ENCODE measurements at places on chromosomes 7 and 10.

DNA sequence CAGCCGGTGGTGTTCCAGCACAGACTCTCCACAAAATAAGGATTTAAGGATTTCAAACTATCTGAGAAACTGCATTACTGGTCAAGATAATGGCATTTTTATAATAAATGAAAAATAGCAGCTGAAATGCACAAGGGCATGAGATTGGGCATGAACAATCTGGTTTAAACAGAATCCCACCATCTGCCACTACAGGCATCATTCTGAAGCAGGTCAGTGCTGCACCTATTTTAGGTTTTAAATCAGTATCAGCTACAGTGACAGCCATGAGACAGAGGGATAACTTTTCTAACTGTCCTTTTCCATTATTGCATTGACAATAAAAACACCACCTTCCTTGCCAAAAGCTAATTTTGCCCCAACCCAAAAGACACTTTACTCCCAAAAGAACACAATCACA lies 186.8 kb downstream of the ETV1 start:
- DNase-seq = no peak

GRCh38 chr10:123272171-123272570 lies 118.0 kb downstream of the BUB3 start:
- no peak for DNase-seq

GRCh38 chr7:4343272-4344247 lies 338.5 kb upstream of the FOXK1 start:
- no peak for DNase-seq

GRCh38 chr10:49616421-49617101 lies 2.7 kb downstream of the CHAT start:
- no peak for DNase-seq

DNA sequence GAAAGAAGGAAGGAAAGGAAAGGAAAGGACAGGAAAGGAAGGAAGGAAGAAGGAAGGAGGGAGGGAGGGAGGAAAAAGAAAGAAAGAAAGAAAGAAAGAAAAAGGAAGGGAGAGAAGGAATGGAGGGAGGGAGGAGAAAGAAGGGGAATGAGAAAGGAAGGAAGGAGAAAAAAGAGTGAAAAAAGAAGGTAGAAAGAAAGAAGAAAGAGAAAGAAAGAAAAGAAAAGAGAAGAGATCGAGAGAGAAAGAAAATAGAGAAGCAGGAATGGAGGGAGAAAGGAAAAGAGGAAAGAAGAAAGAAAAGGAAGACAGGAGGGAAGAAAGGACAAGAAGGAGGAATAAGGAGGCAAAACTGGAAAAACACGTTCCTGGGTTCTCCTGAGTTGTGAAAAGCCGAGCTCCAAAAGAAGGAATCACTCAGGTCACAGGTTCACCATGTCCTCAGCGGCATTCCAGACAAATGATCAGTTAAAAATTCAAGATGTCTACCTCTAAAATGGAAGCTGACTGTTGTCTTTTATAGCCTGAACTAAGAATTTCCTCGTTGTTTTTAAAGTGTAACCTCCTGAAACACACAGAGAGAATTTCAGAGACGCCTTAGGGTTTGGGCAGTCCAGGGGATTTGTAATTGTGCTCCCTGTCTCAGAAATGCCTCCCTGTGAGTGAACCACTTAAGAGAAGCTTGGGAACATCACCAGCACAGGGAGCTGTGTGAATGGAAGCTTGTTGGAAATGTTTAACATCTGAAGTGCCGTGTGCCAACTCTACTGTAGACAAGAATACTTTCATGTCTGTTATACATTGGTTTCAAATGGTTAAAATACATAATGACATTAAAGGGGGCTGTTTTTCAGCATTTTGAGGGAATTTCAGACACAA lies 80.7 kb downstream of the INHBA start:
- no peak for DNase-seq

- DNase-seq = no peak
These were observed 174.0 kb upstream of the TCF7L2 start for GRCh38 chr10:112775892-112776674.

DNA sequence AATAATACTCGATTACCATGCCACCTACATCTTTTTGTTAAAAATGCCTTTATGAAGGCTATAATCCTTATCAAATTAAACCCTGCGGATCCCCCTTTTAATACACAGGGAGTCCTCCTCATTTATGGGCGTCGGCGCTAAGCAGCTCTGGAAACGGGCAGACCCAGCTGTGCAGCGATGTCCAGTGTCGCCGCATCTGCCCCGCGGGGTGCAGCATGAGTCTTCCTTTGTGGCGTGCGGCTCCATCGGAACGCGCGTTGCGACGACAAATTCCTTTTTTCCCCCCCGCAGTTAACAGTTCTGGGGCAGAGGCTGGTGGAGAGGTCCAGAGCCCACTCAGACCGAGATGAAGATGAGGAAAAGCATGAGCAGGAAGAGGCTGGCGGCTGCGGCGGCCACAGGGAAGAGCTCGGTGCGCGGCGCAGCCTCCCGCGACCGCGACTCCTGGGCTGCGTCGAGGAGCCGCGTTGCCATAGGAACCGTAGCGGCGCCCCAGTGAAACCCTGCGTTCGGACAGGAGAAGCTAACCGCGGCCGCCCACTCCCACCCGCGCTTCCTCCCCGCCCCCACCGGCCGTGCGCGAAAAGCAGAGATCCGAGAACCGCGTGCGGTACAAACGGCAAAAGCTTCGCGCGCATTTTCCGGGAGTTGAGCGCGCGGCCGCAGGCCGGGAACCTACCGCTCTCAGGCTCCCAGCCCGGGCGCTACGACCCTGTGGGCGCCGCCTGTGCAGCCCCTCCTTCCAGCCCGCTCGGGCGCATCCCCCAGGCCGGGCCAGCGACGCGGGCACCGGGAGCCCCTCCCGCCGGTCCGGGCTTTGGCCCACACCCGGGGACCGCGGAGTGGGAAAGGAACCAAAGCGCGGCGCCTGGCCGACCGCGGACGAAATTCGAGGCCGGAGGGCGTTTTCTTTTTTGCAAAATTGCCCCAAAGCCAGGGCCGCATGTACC lies 130.6 kb downstream of the SPAG6 start:
- DNase-seq = no peak

GRCh38 chr10:125062914-125063230 lies 97.5 kb downstream of the CTBP2 start:
- no peak for DNase-seq

- no peak for DNase-seq
These were observed 61.0 kb downstream of the TES start for GRCh38 chr7:116271161-116271913.

- DNase-seq = no peak
These were observed 338.1 kb downstream of the DNAJB6 start for GRCh38 chr7:157674715-157675426.

DNA sequence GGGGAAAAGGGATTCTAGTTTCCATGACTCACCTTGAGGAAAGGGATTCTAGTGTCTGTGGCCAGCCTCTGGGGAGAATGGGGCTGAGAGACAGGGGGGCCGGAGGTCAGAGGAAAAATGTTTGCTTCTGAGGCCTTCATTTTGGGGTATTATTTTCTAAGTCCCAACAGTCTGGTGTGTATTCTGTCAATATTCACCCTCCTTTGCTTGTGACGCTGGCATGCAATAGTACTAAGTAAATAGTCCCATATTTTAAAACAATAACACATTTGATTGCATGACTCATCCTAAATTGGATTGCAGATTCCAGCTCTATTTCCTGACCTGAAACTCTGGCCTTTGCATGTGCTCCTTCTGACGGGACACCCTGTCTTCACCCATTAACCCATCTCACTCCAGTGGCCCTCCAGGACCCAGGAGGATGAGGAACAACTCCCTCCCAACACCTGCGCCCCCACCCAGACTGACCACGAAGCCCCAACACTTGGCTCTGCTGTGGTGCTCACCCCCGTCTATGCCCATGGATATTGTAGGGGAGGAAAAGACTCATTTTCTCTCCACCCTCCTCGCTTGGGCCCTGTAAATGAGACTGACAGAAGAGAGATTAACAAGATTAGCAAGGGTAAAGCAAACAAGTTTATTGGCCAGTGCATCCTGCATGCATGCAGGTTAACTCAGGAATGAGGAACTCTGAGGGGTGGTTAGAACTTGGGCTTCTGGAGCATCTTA lies 495.6 kb upstream of the KLF6 start:
- no peak for DNase-seq

- DNase-seq = no peak
These were observed 20.3 kb downstream of the CALHM2 start for GRCh38 chr10:103431902-103432301.

DNA sequence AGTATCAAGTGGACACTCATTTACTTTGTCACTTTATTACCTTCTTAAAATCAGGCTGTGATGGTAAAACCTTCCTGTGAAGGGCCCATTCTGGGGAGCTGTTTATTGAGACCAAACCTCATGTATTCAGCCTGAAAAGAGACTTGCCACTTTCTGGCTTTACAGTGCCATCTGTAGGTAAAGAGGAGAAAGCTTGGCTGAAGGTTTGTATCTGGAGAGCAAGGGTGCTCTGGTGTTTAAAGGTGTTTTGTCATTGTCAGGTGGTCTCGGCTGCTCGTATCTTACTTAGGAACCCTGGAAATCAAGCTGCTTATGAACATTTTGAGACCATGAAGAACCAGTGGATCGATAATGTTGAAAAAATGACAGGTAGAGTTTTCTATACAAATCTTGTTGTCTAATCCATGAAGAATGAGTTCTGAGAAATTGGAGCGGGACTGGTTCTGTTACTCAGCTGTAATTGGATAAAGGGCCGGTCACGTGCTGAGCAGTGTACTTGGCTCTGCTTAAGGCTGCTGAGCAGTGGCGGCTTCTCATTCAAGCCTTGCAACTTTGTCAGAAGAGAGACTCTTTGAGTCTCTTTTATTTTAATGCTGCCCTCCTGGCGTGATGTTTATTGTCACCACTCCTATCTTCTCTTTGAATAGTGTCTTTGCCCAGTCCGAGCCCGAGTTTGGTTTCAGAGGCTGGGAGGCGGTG lies 46.9 kb downstream of the AP3M1 start:
- DNase-seq = no peak

- no peak for DNase-seq
These were observed 396.5 kb upstream of the VSTM2A start for GRCh38 chr7:54145716-54146115.

- no peak for DNase-seq
These were observed 22.3 kb upstream of the TSPAN33 start for GRCh38 chr7:129122078-129122750.

GRCh38 chr7:158461824-158462223 lies 125.8 kb downstream of the PTPRN2 start:
- no peak for DNase-seq

DNA sequence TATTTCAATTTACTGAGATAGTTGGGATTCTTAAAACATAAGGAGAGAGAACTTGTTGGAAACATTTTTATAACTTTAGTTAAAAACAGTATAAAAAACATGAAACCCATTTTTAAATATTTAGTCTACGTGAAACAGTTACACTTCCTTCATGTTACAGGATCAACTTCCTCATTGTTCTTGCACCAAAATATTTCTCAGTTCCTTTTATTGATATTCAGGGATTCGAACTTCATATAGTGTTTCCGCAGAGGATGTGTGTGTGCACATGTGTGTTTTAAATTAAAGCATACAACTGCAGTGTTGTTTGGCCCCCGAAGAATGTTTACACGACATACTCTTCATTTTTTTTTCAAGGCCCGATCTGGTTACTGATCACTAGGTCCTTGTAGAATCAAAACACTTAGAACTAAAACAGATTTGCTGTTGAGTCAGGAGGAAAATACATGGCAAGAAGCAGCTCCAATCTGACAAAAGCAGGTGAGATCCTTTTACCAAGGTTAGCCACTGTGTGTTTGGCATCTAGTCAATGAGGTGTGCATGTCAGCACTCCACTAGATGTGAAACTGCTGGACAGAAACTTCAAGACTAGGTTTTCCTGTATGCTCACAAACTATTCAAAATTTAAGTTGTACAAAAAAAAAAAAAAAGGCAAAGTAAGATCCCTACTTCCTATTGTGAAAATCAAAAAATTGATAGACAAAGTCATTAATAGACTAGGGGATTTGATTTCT lies 60.4 kb downstream of the INSYN2A start:
- DNase-seq = no peak

DNA sequence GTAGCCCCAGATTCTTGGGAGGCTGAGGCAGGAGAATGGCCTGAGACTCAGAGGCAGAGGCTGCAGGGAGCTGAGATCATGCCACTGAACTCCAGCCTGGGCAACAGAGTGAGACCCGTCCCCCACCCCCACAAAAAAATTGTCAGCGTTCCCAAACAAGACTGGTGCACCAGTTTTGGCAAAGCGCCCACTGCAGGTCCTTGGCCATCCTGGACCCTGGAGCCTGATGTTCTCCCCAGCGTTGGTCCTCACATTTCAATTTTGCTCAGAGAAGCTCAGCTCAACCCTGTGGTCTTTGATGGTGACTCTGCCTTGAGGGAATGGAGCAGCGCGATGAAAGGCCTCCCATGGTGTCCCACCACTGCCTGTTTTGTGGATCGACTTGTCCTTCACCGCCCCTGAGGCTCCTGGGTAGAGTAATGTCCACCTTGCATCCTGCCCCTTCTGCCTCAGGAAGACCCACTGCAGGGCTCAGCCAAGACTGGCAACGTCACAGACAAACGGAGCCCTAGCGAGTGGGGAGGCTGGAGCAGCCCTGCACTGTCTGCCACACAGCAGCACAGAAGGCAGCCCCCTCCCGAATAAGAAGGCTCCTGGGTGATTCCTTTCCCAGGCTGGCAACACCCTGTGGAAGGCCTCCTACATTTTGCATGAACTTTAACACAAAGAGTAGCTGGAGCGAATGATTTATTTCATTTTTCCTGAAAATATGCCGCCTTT lies 410.9 kb downstream of the TCERG1L start:
- no peak for DNase-seq

GRCh38 chr7:51142741-51143385 lies 173.7 kb downstream of the COBL start:
- no peak for DNase-seq

DNA sequence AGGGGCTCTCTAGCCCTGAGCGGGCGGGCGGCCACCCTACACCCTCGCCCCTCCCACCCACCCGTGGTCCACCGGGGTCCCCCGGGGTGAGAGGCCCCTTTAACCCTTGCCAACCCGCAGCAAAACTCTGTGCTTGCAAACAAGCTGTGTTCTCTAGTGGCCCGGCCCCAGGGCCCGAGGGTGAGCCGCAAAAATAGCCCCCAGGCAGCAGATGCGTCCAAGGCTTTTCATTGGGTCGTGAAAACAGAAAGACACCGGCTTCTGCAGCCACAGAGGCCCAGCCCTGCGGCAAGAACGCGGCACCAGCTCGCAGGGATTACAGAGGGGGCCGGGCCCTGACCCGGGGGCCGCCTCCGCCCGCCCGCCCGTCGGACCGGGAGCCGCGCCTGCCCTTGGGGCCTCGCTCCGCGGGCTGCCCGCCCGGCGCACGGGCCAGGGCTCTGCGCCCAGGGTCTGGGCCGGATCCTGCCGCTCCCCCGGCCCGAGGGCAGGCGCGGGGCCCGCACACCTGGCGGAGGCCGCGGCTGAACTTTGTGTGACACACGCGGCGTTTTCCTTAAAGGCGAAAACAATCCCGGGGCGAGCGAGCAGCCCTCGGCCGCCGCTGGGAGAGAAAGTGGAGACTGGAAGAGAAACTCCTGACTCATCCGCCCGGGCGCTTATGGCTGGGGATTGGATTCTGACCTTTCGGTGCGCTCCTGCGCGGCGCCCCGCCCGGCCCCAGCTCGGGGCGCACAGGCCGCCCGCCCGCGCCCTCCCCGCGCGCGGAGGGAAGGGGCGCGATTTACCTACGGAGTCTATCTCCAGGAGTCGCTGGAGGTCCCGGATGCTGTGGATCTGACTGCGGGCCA lies 2.8 kb downstream of the PDGFA start:
- DNase-seq = no peak
